ENCODE measurements at places on chromosomes 12 and 14.

DNA sequence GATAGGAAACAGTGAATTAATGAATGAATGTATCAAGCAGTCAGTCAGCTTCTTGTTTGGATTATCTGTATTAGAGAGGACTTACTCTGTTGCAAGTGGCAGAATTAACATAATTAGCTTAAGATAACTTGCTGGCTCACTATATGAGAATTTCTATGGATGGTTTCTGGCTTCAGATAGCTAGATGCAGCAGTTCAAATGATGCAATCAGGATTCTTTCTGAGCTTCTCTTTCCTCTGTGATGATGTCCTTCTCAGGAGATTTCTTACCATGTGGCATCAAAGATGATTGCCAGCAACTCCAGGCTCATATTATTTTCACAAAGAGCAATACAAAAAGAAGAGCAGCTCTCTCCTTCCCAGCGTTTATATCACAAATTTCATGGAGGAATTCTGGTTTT, 30.7 kb downstream of the FRMD6 start:
- DNase-seq = no peak

- no peak for DNase-seq
Measured at GRCh38 chr12:22812531-22812930, 187.6 kb downstream of the ETNK1 start.

DNA sequence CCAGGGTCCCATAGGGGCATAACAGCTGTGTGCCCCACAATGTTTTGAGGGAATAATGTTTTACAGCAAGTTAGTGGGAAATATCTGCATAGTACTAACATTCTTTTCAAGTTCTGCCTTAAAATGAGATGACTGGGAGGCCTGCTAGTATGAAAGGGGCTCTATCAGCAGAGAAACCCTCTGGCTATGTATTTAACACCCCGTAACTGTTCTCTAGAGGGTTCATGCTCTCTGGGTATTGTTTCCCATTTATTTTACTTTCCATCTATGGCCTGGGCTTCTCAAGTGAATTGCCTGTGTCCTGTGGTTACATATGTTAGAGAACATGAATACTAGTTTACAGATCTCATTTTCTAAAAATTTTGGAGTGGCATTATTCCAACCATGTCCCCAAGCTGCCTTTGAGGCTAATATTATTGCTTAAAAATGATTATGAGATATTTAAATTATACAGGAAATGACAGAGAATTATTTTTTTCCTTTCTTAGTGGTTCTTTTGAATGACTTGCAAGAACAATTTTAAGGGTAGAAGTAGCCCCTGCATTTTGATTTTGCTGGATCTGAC, 37.5 kb downstream of the GNG2 start:
- no peak for DNase-seq

- no peak for DNase-seq
Measured at GRCh38 chr12:56941299-56942017, 7.2 kb upstream of the SDR9C7 start.

DNA sequence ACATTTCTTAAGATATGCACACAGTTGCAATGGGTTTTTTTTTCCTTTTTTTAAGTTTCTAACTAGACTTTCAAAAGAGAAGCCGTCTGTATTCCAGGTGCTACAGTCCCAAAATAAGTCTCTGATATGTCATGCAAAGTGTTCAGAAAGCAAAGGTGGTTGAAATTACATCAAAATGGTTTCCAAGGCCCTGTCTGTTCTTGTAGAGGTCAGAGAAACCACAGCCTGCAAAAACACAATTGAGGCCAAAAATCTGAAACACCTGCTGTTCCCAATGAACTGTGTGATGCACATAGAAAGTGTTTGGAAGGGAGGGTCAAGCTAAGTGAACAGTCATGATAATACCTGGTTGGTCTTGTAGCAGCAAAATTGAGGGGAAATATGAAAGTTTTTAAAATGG, 91.0 kb downstream of the VRK1 start:
- no peak for DNase-seq

DNA sequence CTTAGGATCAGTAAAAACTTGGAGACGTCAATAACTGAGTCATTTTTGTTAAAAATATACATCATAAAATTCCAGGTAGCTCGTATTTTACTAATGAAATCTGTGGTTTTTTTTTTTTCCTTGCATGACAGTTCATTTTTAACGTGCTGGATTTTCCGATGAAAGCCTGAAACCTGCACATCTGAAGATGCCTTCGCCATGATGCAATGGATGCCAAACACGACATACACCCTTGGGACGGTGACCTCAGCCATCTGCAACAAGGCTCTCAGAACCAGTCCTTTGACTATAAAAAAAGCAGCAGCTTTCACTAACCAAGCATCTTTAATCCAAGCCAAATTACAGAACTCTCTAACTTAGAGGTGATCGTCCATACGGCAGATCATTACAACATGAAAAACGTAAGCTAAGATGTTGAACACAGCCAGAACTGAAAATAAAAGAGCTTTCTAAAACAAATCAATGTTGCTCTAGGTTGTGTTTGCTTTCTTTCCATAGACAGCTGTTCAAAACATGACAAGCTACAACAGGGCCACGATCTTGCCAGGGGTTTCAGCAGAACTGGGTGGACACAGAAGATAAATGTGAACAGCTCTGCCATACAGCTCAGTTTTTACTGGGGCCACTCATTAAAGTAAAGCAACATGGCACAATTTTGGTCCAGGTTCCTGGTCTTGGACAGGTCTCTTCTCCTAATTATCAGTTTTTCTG, 7.8 kb downstream of the NIN start:
- DNase-seq = no peak

DNA sequence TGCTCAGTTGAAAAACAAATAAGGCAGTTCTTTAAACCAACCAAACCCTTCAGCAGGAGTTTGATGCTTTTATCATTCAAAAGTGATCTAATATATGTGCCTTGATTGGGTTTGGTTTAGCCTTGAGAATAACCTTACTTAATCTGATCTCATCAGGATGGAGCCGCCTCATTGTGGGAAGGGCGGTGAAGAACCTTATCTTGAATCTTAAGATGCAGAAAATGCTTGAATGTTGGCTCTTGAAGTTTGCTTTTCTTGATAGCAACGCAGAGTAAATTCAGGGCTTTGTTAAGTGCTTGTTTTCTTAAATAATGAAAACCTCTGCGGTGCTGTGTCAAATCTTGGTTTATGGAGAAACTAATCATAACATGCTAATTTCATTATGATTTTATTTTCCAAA, 138.2 kb downstream of the MON2 start:
- DNase-seq = no peak

- no peak for DNase-seq
Measured at GRCh38 chr14:42057111-42057510, 450.4 kb downstream of the LRFN5 start.

DNA sequence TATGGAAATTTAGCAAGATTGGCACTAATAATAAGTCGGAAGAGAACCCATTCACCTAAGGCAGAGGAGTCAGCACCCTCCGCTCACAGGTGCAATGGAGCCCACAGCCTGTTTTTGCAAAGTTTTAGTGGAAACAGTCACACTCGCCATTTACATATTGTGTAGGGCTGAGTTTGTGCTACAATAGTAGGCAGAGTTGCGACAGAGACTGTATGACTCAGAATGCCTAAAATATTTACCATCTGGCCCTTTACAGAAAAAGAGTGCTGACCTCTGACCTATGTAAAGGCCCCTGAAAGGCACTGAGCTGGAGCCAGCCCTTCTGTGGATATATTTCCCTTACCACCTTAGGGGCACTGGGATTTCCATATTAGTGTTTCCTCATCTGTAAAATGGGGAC, 79.0 kb downstream of the PRIMA1 start:
- no peak for DNase-seq

DNA sequence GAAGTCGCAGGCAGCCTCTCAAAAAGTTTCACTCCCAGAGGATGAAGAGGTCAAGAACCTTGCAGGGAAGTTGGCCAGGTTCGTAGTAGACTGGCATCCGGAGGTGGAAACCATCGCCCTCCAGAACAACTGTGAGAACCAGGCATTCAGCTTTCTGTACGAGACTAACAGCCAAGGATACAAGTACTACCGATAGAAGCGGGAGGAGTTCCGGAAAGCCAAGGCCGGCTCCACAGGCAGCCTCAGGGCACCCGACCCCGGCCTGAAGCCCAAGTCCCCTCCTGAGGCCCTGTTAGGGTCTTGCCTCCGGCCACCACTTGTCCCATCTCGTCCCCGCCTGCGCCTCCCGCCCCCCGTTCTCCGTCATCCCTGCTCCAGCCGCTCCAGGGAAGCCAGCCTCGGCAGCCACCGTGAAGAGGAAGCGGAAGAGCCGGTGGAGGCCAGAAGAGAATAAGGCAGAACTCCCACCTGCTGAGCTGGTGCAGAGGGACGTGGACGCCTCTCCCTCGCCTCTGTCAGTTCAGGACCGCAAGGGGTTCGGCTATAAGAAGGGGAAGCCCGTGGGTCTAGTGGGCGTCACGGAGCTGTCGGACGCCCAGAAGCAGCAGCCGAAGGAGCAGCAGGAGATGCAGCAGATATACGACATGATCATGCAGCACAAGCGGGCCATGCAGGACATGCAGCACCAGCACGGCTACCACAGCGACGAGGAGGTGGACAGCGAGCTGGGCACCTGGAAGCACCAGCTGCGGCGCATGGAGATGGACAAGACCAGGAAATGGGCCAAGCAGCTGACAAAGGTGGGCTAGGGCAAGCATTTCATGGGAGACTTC, 366.8 kb upstream of the ATXN7L3B start:
- DNase-seq = no peak

- no peak for DNase-seq
Measured at GRCh38 chr14:103001651-103002396, 55.5 kb downstream of the CDC42BPB start.

DNA sequence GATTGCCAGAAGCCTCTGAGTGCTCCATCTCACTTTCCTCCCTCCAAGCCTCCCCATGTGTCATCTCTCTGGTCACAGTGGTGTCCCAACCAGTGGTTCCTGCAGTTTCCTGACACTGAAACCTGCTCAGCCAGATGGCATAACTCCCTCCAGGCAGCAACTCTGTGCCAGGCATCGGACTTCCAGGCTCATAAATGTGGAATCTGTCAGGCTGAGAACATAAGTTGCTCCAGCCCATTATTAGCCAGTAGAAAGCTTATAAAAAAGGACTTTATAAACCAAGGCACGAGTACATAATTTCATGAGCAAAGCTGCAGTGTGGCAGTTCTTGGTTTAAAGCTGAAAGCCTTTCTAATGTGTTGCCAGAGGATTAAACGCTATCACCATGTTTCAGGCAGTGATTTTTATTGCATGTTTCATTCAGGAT, 194.3 kb downstream of the DACT1 start:
- DNase-seq = no peak

GRCh38 chr12:59075141-59075540, 154.8 kb upstream of the LRIG3 start:
- no peak for DNase-seq

GRCh38 chr12:124464062-124464461, 103.3 kb downstream of the NCOR2 start:
- DNase-seq = no peak

DNA sequence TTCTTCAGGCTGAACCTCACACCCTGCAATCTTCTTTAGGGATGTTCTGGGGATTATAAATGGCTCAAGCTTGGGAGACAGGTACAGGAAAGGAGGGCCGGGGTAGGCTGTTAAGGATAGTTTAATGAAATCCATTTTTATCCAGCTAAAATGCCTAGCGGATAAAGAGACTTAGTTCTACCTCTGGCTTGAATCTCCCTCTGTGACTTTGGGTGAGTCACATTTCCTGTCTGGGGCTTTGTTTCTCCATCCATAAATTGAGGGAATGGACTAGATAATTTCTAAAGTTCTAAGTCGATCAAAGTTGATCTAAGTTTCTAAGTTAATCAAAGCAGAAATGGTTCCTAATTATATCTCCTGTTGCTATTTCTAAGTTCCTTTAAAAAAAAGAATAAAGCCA, 319.6 kb upstream of the E2F7 start:
- DNase-seq = no peak

DNA sequence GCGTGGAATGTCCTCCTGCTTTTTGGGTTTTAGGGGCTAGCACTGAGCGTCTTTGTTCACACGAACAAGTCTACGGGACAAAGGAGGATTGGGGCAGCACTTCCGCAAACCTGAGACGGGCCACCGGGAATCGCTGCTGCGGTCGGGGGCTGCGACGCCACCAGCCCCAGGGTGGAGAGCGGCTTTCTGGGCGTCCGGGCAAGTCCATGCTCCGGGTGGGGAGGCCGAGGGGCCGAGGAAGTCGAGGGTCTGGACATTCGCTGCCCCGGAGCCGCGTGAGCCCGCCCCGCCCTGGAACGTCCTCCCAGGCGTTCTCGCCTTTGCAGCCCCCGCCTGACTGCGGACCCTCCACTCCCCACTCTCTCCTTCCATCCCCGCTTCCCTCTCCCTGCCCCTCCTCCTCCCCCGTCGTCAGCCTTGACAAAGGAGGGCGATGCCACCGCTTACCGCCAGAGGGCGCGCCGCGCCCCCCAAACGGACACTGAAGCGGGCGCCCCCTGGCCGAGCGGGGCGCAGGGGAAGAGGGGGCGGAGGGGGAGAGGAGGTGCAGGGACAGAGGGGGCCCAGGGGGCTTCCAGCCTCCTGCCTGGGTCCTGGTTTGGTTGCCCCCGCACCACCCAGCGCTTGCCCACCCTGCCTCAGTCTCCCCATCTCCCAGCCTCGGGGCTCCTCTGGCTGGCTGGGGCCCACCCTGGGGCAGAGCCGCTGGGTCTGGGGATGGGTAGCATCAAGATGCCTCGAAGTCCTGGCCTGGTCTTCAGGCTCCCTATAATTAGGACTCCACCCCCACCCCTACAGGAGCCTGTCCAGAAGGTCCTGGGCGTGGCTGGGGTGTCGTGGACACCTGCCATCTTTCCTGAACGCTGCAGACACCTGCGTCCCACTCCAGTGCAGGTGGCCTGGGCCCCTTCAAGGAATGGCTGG, 39.1 kb upstream of the INF2 start:
- DNase-seq = peak; percentile 53

- no peak for DNase-seq
Measured at GRCh38 chr14:105863296-105864108, 337.1 kb downstream of the TMEM121 start.

- no peak for DNase-seq
Measured at GRCh38 chr12:52254180-52254964, 20.1 kb upstream of the KRT86 start.

- DNase-seq = no peak
Measured at GRCh38 chr12:115097416-115097815, 413.4 kb upstream of the TBX3 start.

GRCh38 chr14:29637411-29637810, 290.2 kb downstream of the PRKD1 start:
- DNase-seq = no peak

DNA sequence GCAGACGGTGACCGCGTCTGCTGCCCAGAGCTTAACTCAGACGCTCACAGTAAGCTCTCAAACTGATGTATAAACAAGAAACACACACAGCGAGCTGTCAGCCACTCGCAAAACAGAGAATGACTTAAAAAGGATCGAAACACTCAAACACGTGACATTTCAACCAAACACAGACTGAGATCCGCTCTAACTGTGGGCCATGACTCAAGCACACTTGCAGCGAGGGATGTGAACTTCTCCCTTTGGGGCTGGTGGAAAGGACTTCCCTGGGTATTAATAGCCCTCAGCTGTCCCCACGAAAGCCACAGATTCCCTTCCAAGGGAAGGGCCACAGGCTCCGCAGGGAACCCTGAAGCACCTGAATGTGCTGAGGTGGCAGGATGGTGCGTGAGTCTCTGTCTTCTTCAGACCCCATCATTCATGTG, 29.1 kb downstream of the CCDC88C start:
- DNase-seq = peak; percentile 38

GRCh38 chr12:112023759-112024396, 10.7 kb downstream of the ERP29 start:
- no peak for DNase-seq
